ENCODE measurements at places on chromosomes 3 and 15.

DNA sequence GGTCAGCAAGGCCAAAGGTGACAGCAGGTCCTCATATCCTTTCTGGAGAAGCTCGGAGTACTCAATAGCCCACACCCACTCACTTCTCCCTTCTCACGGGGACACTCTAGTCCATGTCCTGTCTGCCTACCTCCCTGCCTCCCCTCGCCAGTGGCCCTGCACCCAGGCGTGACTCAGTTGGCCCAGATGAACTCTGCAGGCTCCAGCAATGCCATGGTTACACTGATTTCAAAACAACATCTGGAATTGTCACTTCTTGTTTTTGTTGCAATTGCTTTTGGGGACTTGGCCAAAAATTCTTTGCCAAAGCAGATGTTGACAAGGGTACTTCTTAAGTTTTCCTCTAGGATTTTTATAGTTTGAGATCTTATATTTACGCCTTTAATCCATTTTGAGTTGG, 13.0 kb downstream of the IL16 start:
- H3K27me3 ChIP-seq = no peaks in the 10 kb centered on the region
- no peak for DNase-seq
- no peak overlapping the region for H3K27ac ChIP-seq

DNA sequence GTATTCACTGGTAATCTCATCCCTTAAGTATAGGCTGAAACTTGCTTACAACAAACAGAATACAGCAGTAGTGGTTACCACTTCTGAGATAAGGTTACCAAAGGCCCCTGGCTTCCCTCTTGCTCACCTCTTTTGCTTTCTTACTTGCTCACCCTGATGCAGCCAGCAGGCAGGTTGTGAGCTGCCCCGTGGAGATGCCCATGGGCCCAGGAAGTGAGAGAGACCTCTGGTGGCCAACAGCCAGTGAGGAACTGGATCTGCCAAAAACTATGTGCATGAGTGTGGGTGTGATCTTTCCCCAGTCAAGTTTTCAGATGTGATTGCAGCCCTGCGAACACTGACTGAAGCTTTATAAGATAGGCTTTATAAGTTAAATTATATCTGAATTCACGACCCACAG, 48.7 kb downstream of the NMNAT3 start:
- no peak overlapping the region for H3K4me3 ChIP-seq
- H3K27ac ChIP-seq = no peak overlapping the region
- no peaks in the 10 kb centered on the region for H3K27me3 ChIP-seq
- DNase-seq = peak; percentile 71

DNA sequence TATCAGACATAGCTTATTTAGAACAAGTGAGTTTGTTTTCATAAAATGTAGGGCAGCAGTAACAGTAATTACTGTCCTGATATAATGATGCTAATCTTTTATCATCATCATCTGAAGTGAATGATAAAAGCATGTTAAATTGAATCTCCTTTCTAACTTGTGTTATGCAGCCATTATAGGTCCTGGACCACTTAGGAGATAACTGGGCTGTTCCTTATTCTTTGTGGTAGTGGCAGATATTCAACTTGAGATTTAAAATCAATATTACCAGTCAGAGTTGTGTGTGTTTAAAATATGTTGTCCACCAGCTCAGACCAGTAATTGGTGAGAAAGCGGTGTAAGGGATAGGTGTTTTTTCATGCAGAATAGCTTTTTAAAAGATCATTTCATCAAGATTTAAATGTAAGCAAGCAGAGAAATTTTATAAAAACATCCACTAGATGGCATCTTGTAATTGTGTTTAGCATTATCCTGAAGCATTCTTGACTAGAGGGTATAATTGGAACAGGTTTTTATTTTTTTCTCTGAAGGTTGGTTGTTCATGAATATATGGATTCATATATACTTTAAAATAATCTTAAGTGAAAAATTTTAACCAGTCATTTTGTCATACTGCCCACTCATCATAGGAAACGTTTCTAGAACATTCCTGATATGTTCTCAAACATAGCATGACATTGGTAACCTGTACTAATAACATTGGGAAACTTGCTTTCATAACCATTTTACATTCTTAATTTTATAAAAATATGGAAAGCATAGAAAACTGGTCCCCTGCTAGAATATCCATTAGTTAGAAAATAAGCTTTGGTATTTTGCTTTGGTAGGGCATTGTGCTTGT, 153.9 kb downstream of the BBX start:
- H3K27me3 ChIP-seq = no peaks in the 10 kb centered on the region
- H3K27ac ChIP-seq = no peak overlapping the region
- H3K4me3 ChIP-seq = no peak overlapping the region

DNA sequence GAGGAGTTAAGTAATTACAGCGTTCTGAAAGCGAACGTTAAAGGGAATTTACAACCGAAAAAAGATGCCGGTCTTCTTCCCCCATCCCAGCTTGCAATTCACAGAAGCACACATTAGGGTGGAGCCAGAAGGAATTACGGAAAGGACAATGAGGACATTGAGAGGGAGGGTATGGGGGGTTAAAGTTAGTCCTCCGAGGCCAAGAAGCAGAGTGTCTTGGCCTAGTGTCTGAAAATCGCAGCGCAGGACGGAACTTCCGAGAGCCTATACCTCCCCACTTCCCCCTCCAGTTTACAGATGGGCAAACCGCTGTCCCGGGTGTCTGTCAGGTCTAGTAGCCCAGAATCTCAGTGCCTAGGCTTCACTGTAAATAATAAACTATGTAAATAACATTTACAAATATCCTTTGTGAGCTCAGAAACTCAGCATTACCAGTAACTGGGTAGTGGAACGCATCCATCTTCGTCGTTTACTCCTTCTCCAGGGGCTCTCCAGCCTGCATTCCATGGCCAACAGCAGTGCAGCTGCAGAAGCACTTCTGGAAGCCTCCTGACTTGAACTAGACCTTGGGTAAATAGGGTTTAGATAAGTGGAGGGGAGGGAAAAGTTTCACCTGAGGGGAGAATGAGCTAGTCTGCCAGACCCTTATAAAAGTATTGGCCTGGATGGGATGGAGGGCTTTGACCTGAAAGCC, 922 bp downstream of the ADPRH start:
- peak; percentile 81 for DNase-seq
- no peaks in the 10 kb centered on the region for H3K36me3 ChIP-seq

DNA sequence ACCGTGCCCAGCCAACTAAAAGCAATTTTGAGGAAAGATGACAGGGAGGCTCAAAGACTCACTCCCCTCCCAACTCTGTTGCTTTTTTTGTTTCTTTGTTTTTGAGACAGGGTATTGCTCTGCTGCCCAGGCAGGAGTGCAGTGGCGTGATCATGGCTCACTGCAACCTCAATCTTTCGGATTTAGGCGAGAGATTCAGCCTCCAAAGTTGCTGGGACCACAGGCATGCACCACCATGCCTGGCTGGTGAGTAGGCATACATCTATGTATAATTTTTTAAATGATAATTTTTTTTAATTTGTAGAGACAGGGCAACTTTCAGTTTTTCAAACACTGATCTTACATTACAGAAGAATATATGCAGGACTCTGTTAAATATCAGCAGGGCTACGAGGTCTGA, 15.8 kb upstream of the THUMPD3 start:
- DNase-seq = no peak
- H3K4me3 ChIP-seq = no peak overlapping the region
- H3K4me1 ChIP-seq = peaks cover 2% of the 10 kb centered on the region
- no peak overlapping the region for H3K27ac ChIP-seq

DNA sequence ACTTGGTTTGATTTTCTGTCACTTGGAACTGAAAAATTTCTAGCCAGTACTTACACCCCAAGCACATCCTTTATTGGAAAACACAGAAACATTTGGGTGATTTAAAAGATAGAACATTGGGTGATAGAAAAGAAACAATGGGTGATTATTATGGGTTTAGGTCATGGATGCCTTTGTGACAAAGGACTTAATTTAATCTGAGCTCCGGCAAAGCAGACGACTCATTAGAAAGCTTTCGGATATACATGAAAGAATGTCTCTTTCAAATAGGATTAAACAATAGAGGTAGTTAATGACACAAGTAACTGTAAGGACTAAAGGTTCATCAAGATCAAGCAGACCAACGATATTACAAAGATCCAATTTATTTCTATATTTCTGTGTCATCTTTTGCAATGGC, 37.3 kb upstream of the CNTN4 start:
- H3K36me3 ChIP-seq = no peaks in the 10 kb centered on the region
- no peaks in the 10 kb centered on the region for H3K27me3 ChIP-seq
- H3K4me1 ChIP-seq = no peaks in the 10 kb centered on the region
- no peak overlapping the region for H3K4me3 ChIP-seq

Measured in mesendoderm (in vitro differentiated cells).